Stimulated activated CD4-positive, alpha-beta T cell treated with anti-CD3 and anti-CD28 coated beads, Interleukin-2, amount 100 ng/mL, for 24 hours (primary cell): ENCODE measurements at places on chromosomes 5 and 9.
A peak's percentile ranks its signal among the peaks of the same experiment; 100 is the strongest.

DNA sequence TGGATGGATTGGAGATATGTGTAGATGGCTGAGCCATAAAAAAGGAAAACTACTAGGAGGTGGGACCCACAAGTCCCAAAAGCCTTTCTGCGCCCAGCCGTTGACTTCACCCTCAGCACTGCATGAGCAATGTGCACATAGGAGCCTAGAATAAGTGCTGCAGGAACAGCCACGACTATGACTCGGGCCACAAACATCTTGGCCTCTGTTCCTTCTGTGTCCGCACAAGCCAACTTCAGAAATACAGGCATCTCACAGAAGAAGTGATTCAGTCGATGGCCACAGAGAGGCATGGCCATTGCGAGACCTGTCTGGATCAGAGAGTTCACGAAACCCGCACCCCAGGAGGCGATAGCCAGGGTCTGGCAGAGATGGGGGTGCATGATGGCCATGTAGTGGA lies 587 bp downstream of the OR2Y1 start:
- DNase-seq, result no peak

GRCh38 chr9:34862836-34863235 lies 95.2 kb upstream of the PHF24 start:
- DNase-seq, result no peak

- DNase-seq, result no peak
Observed at GRCh38 chr5:152271420-152271819, 133.7 kb downstream of the NMUR2 start.

DNA sequence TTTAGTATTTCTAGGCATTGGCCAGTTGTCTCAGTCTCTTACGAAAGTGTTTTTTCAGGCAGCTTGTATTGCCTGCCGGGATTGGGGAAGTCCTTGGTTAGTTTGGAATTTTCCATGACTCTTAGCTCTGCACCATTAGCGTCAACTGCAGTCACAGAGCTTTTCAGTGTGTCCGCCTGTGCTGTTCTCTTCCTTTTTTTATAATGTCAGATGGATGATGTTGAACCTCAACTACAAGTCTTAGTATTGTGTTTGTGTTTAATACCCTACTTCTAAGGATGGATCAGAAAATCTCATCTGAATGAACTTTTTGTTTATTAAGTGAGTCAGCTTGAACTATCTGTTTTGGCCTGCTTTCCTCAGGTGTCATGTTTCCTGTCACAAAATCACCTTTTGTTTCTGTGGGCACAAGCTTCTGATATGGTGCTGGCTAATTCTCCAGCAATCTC lies 33.1 kb downstream of the ATP6V0E1 start:
- DNase-seq, result no peak

DNA sequence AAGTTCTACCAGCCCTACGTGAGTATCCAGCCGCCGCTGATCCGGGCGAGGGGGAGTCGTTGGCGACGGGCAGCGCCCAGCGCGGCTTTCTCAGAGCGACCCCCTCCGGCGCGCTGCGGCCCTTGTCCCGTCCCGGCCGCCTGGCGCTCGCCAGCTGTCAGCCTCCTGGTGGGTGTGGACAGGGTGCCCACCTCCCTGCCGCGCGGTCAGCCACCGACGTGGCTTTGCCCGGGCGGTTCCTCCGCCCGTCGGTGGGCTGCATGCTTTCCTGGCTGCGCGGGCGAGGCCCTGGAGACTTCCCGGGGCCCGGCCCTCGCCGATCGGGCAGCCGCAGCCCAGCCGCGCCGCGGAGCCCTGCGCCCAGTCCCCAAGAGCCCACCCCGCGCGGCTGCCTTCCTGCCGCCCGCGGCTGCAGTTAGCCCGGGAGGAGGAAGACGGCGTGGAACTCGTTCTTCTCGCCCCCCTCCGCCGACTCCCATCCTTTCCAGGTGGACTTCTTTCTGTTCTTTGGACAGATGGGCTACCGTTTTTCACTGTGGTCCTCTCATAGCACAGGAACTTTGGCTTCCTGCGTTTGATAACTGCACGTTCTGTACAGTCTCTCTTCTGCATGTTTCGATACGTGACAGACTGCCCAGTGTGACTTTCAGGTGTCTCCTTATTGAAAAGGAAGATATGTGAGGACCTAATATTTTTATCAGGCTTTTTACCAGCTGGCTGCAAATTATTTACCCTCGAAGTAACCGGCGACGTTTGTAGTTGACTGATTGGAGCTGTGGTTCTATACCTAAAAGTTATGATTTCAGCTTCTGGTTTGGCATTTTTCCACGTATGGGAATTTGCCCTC lies 577 bp downstream of the AP3S1 start:
- DNase-seq, result peak; percentile 34

GRCh38 chr5:140590861-140591260 lies 26.2 kb downstream of the SLC35A4 start:
- DNase-seq, result no peak

- DNase-seq, result no peak
Observed at GRCh38 chr5:81726297-81726696, 24.6 kb downstream of the SSBP2 start.

DNA sequence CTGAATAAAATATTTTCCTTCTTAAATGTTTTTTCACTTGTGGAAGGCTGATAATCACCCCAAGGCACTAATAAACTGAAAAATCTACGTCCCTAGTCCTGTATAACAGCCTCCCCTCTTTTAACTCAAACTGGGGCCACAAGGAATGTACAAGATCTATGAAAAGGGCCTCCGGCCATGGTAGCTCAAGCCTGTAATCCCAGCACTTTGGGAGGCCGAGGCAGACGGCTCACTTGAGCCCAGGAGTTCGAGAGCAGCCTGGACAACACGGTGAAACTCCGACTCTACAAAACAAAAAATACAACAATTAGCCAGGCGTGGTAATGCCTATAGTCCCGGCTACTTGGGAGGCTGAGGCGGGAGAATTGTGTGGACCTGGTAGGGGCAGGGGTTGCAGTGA lies 23.6 kb downstream of the RNF145 start:
- DNase-seq, result no peak

DNA sequence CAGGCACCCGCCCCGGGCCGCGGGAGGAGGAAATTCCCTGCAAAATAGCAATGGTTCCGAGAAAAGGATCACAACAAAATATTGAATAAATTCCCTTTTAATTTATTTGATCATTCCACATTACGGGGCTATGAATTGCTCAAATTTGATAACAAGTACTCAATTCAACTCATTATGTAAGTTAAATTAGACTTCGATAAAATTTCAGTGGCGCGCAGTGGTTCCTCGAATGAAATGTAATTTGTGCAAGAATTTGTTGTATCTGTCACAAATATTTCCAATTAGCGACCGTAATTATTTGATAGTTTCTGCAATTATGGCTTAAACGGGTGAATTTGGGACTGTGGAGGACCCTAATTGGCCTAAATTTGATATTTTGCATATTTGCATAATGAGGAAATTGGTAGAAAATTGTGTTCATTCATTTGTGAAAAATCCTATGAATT lies 76.0 kb upstream of the TBCA start:
- no peak for DNase-seq

- DNase-seq, result no peak
Observed at GRCh38 chr5:51484326-51484725, 101.1 kb downstream of the ISL1 start.

GRCh38 chr9:13284011-13284410 lies 4.5 kb upstream of the MPDZ start:
- no peak for DNase-seq

DNA sequence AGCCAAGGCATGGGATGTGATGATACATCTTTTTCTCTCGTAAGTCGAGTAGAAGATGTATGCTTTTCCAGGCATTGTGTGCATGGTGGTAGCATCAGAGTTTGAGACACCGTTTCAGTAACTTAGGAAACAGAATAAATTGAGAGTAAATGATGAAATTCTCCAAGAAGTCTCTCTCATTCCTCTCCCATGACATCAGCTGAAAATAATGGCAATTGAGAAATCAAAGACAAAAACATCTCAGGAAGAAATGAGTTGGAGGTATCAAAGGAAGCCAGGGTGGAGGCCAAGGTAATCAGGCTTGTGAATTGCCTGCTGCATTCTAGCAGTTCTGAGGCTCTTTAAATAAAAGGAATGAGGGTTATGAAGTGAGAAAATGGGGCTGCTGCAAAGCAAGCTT lies 53.9 kb downstream of the SGCD start:
- no peak for DNase-seq

- DNase-seq, result no peak
Observed at GRCh38 chr5:93601802-93602155, 18.8 kb downstream of the NR2F1 start.

GRCh38 chr9:80369641-80370040 lies 797.9 kb downstream of the TLE4 start:
- DNase-seq, result no peak

GRCh38 chr5:64742821-64743220 lies 25.7 kb downstream of the SREK1IP1 start:
- DNase-seq, result no peak

DNA sequence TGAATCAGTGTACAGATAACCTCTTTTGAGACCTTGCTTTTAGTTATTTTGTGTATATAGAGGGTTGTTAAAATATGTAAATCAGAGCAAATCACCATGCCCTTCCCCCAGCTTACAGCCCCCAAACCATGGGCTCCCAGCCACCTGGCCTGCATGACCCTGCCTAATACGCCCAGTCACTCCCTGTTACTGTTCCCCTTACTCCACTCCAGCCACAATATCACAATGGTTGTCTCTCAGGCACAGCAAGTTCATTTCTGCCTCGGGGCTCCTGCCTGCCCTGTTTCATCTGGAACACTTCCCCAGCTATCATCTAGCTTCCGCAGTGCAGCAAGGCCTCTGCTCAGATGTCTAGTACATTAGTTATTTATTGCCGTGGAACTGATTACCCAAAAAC lies 5.0 kb upstream of the CARD19 start:
- DNase-seq, result no peak
